ENCODE measurements at places on chromosomes 2 and 18.

DNA sequence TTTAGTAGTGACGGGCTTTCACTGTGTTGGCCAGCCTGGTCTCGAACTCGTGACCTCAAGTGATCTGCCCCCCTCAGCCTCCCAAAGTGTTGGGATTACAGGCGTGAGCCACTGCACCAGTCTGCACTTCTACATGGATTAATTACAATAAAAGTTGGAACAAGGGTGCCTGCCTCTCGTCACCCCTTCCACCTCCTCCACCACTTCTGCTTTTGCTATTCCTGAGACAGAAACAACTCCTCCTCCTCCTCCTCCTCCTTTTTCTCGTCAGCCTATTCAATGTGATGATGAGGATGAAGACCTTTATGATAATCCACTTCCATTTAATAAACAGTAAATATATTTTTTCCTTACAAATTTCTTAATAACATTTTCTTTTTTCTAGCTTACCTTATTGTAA lies 35.2 kb downstream of the SRBD1 start:
- DNase-seq: no peak

DNA sequence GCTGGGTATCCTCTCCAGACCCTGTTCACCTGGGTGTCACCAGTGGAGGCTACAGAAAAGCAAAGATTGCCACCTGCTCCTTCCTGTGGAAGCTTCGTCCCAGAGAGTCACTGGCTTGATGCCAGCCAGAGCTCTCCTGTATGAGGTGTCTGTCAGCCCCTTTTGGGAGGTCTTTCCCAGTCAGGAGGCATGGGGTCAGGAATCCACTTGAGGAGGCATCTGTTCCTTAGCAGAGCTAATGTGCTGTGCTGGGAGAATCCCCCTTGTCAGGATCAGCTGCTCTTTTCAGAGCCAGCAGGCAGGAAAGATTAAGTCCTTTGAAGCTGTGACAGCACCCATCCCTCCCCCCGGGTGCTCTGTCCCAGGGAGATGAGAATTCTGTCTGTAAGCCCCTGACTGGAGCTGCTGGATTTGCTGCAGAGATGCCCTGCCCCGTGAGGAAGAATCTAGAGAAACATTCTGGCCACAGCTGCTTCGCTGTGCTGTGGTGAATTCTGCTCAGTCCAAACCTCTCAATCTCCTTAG lies 121.8 kb downstream of the GPR39 start:
- no peak for DNase-seq

- DNase-seq: no peak
These were observed 772.6 kb downstream of the TSN start for GRCh38 chr2:122528061-122528460.

- no peak for DNase-seq
These were observed 1341.5 kb upstream of the ACVR2A start for GRCh38 chr2:146503366-146503765.
